ENCODE measurements at places on chromosomes 12 and 14. TPM values are rescaled to one million over a fixed set of nuclear protein-coding genes. Genes with fewer than 3 reads are reported as not detected.

- DNase-seq, result no peak
Observed at GRCh38 chr12:2082321-2082720, 29.5 kb downstream of the CACNA1C start.

DNA sequence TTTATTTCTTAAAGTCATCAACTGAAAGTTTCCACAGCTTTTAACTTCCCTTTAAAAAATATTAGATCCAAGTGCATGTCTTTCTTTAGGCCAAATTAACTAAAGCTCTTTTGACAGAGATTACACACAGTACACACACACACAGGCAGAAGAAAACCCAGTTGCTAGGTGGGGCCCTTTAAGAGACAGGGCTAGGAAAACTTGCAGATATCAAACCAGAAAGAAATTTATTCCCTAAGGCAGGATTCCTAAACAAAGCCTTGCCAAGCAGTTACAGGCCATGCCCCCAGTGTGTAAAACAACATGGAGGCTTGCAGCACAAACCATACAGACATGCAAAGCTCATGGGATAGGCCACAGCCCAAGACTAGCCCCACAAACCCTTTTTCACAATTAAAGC lies 123.4 kb downstream of the FSCB start:
- DNase-seq, result no peak

- DNase-seq, result no peak
Observed at GRCh38 chr12:39632670-39633069, 13.1 kb upstream of the ABCD2 start.

GPD1 gene
- 1.1 TPM for total RNA-seq

DNA sequence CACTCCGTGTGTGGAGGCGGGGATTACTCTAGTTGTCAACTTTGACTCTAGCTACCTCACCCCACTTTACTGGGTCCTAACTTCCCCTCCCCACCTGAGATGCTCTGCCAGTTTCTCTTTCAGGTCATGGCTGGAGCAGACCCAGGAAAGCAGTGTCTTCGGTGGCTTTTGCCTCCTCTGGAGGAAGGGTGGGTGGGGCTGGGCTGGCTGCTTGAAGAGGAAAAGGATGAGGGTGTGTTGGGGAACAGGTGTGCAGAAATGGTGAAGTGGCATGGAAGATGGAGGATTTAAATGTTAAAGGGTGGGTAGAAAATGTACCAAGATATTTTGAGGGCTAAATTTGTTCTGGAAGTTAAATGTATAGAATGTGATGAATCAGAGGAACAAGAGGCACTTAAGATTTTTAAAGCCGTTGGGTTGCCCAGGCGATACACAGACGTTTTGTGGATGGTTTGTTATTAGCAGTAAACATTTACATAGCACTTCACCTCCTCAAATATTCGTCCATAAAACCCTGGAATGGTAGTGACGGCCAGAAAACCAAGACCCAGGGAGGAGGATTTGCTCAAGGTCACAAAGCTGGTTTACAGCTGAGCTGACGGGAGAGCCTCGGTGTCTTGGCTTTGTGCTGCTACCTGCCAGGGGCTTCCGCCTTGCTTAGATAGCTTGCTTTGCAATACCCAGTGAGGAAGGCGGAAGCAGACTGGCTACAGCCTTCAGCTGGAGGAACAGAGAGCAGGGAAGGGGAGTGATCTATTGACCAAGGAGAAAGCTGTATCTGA lies 72.2 kb upstream of the PRMT8 start:
- DNase-seq, result no peak

DNA sequence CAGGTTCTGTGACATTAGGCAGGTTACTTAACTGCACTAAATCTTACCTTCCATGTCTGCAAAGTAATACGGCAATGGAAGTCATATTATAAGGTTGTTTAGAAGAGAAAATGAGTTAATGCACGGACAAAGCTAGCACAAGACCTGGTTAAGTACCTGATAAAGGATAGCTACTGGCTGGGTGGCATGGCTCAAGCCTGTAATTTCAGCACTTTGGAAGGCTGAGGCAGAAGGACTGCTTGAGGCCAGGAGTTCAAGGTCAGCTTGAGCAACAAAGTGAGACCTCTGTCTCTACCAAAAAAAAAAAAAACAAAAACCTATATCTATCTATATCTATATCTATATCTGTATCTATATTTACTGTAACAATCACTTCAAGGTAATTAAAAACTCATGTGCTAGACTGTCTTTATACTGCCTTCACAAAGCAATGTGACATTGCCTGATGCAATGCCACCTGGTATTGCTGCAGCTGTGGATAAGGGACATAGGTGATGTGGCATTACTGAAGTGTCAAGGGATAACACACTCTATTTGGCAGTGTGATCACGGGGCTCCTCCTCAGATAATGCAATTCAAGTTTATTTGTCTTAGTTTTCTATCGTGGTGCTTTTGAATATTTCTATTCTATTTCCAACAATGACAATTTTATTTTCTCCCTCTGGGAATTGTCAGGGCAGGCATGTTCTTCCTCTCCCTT lies 107.1 kb downstream of the PAX9 start:
- DNase-seq, result no peak

DNA sequence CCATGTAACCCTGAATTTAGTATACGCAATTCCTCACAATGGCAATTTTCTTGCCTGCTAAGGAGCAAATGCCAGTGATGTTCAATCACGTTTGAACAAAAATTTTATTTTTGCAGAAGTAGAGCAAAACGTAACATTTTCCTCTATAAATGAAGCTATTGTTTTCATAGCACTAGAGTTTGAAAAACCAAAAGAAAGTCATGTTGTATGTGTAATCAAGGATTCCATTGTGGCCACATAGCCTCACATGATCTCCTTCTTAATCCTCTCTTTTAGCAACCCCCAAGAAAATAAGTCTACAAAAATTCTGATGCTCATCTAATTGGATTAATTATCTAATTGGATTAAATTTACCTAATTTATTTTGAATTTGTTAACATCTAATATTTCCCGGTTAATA lies 1217.4 kb upstream of the FLRT2 start:
- no peak for DNase-seq

- DNase-seq, result no peak
Observed at GRCh38 chr12:69055706-69056105, 122.7 kb upstream of the CPM start.

GRCh38 chr14:101735453-101735852 lies 26.1 kb upstream of the PPP2R5C start:
- DNase-seq, result no peak

HRK gene
- not detected for total RNA-seq

BAZ2A gene
- total RNA-seq, result 212 TPM

GRCh38 chr14:97266653-97267052 lies 469.5 kb downstream of the VRK1 start:
- no peak for DNase-seq

DNA sequence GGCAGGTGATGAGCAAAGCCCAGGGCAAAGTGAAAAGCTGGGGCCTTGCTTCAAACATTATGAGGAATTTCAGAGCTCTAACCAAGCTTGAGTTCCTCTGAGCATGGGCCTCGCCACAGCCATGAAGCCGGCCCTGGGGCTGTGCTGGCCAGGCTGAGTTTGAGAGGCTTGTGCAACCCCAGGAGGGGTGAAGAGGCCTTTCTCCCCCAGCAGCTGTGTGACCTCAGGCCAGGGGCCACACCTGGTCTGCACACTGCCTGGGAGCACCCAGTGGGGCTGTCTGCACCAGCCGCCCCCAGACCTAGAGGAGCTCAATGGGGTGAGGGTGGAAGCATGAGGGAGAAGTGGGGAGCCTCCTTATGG lies 204.9 kb upstream of the C14orf180 start:
- DNase-seq, result no peak

GRCh38 chr12:4432878-4433744 lies 12.5 kb downstream of the FGF6 start:
- DNase-seq, result no peak

TBK1 gene
- 23.8 TPM for total RNA-seq

DNA sequence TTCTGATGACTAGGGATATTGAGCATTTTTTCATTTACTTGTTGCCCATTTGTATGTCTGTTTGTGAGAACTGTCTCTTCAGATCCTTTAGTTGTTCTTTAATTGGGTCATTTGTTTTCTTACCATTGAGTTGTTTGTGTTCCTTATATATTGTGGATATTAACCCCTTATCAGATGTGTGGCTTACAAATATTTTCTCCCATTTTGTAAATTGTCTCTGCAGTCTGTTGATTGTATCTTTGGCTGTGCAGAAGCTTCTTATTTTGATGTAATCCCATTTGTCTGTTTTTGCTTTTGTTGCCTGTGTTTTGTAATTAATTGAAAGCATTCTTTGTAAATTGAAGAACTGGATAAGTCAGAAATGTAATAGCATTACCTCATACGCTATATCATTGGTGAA lies 459.1 kb upstream of the FOXG1 start:
- no peak for DNase-seq

BCDIN3D gene
- 17.5 TPM for total RNA-seq

DNA sequence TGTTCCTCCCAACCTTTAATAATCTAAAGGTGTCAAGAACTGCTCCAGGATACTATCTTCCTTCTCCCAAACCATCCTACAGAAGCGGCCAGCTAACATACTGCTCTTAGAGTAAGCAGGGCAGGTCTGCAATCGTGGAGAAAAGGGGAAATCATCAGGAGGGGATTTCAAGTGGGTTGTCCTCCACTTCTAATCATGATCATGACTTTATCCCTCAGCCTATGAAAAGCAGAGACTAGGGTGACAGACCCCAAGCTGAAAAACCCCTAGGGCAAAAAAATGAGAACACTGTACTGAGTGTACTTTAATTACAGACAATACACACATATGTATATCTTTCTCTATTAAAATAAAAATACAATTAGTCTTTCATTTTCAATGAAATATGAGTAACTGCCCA lies 13.9 kb downstream of the DUSP16 start:
- no peak for DNase-seq
